ENCODE measurements at places on chromosomes 2 and 18.

- DNase-seq: no peak
Measured at GRCh38 chr18:70649683-70650082, 360.8 kb downstream of the SOCS6 start.

DNA sequence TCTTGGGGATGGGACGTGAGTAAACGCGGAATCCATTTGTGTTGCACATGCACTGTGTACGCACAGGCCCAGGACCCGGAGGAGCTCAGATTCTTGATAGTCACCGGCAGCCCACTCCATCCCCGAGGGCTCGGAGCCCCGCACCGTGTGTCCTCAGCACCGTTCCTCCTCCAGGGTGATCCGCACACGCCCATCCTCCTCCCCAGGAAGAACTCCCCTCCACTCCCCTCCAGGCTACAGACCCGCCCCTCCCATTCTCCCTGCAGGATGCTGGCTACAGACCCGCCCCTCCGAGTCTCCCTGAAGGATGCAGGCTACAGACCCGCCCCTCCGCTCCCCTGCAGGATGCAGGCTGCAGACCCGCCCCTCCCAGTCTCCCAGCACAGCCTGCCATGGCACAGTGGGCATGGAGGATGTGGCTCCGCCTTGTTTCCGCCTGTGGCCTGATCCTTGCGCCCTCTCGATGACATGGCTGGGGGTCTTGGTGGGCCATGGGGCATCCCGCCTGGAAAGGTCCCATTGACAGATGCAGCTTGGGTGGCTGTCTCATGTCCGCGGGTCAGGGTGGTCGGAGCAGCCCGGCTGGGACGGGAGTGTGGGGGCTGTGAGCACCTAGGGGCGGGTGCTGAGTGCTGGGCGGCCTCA lies 14.1 kb downstream of the CTDP1 start:
- DNase-seq: no peak

DNA sequence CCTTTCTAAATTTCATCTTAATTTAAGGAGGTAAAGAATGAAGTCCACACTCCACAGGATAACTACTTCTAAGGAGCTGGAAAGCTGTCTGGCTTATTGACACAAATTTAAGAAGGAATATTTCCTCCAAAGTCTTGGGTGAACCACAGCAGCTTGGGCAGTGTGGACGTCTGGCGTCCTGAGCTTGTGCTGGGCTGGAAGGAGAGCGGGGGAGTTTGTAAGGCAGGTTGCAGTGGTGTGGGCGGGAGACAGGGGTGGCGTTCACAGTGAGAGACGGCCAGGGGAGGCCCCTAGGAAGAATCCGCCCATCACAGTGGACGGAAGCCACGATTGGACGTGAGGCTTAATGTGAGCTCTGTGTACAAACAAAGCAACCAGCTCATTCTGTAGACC lies 25.7 kb downstream of the ADI1 start:
- peak; percentile 65 for DNase-seq

DNA sequence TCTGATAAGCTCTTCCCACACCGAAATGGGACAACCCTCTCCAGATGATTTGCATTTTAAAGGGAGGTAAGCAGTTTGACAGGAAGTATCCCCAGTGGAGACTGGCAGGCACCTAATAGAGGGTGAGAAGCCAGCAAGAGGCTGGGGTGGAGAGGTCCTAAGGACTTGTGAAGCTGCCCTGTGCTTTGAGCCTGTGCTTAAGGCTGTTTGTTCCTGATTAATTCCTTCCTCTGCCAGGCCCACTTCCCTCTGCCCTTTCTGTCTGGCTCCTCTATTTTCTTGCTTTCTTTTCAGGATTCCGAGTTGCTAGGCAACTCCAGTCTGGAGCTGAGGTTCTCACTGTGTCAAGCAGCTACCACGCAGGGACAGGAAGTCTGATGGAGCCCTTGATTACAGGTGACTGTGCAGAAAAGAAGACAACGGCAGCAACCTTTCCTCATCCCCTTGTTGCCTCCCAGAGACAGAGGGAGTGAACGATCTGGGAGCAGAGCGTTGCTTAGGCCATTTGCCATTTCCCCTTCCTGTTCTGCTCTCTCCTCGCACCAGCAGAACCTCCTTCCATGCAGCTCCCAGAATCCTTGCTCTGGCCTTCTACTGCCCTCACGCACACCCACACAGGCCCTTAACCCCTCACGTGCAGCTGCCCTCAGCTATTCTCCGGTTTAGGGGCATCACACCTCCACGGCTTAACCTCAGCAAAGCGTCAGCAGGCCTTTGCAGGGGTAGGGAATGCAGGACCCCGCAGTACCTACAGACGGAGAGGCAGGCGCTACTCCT lies 103.6 kb upstream of the CELF4 start:
- DNase-seq: no peak

GRCh38 chr18:22872900-22873537 lies 60.1 kb upstream of the RBBP8 start:
- no peak for DNase-seq

- DNase-seq: no peak
Measured at GRCh38 chr2:166092889-166093288, 34.9 kb downstream of the SCN1A start.

DNA sequence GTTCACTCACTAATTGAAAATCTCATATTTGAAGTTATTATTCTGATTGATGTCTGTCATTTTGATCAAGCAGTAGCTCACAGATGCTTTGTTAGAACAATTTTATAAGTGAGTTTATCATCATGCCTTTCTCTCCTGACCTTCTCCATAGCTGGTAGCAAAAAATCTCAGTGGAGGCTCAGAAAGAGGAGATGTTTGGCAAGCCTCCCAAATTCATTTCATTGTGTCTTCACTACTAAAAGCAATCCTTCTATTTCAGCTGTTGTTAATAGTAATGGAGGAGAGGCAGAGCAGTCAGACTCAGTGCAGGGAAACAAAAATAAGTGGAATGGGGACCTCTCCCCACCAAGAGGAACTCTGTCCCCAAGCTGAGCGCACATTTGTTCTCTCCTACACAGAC lies 2127.8 kb upstream of the CELF4 start:
- no peak for DNase-seq

DNA sequence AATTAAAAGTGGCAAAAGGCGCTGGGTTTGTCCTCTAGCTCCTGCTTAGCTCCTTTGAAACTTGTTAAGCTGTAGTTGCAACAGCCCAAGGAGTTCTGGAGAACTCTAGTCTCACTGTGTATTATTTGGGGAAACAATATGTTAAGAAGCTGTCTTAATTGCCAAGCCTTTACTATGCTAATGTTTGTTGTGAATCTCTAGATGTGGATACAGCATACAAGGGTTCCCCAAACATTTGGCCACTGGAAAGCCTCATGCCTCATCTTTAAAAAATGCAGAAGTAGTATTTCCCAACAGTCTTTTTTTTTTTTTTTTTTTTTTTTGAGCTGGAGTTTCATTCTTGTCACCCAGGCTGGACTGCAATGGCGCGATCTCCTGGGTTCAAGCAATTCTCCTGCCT lies 236.7 kb downstream of the PRKCE start:
- DNase-seq: no peak

DNA sequence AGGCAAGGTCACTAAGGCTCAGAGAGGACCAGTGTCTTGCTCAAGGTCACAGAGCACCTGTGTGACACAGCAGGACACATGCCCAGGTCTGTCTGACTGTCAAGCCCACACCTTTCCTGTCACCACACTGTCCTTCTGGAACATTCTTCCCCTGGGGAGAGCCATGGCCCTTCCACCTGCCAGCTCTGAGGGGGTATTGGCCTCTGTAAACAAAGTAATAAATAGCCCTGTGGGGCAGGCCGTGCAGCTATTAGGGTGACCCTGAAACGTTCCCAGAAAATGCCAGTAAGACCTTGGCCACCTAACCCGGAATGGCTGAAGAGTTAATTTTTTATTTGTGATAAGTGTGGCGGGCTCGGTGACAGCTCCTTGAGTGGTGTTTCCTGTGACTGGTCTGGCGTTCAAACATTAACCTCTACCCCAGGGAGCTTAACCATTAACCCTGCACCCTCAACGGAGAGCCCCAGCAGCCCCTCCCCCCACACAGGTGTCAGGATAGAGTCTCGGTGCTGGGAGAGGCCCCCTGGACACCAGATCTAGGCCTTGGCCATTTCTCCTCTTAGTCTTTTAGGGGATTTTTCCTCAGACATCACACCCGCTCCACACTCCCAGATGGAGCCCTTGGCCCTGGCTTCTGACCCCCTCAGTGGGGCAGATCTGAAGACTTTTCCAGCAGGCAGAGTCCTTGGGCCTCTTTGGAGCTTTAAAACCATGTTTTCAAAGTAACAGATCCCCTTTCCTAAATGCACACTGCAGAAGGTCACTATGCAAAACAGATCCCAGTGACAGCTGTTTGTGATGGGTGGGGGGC lies 36.6 kb downstream of the SCTR start:
- DNase-seq: no peak

GRCh38 chr2:136119717-136120675 lies 2.0 kb upstream of the CXCR4 start:
- no peak for DNase-seq

- DNase-seq: no peak
Measured at GRCh38 chr2:143793381-143793780, 664.2 kb downstream of the ARHGAP15 start.

DNA sequence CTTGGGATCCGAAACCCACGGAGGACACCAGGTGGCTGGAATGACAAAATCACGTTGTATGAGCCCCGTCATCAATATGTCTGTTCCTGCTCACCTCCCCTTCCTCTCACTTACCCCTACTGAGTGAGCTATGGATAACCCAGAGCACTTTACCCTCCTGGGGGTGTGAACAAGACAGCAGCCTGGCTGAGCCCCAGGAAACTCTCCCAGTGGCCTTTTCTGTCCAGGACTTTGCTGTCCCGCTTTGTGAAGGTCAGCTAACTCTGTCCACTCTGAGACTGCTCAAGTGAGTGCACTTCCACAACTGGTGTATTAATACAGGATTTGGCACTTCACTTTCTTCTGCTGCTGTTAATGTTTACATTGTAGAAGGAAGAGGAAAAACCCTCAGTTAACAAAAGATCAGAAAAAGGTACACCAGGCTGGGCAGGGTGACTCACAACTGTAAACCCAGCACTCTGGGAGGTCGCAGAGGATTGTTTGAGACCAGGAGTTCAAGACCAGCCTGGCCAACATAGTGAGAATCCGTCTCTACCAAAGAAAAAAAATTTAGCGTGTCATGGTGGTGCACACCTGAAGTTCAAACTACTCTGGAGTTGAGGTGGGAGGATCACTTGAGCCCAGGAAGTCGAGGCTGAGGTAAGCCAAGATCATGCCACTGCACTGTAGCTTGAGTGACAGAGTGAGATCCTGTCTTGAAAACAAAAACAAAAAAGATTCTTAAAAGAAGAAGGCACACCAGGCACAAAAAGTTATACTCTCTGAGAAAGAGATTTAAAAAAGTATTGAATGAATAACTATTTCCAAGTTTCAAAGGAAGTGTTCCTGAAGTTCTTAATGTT lies 90.3 kb downstream of the CLHC1 start:
- no peak for DNase-seq
